Hepatocyte (in vitro differentiated cells): ENCODE measurements at places on chromosomes 4 and X. TPM values are rescaled to one million over a fixed set of nuclear protein-coding genes. Genes with fewer than 3 reads are reported as not detected.

Gene TKTL2
- not detected in 2 replicates for total RNA-seq

Gene TMSB15C
- total RNA-seq, result 4.6 and 7.5 TPM in 2 replicates

DNA sequence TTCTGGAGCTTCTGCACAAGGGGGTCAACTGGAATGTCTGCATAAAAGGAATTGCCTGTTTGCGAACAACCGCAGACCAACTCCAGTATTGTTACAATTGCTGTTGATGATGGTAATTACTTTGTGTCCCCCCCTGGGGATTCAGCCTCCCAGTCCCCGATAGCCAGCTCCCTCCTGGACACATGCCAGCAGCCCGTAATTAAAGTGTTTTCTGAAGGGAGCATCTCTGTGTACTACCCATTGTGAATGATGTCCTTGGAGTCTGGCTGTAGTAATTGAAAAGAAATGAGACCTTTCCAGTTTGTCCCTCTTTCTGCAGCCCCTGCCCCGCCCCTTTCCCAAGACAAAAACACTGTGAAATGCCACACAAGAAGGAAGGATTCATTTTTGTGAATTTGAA, 377.1 kb upstream of the LCORL start:
- peaks cover 13% of the 10 kb centered on the region for H3K4me1 ChIP-seq
- H3K36me3 ChIP-seq, result no peaks in the 10 kb centered on the region
- no peak overlapping the region for H3K4me3 ChIP-seq
- no peak for DNase-seq
- H3K27ac ChIP-seq, result no peak overlapping the region

DNA sequence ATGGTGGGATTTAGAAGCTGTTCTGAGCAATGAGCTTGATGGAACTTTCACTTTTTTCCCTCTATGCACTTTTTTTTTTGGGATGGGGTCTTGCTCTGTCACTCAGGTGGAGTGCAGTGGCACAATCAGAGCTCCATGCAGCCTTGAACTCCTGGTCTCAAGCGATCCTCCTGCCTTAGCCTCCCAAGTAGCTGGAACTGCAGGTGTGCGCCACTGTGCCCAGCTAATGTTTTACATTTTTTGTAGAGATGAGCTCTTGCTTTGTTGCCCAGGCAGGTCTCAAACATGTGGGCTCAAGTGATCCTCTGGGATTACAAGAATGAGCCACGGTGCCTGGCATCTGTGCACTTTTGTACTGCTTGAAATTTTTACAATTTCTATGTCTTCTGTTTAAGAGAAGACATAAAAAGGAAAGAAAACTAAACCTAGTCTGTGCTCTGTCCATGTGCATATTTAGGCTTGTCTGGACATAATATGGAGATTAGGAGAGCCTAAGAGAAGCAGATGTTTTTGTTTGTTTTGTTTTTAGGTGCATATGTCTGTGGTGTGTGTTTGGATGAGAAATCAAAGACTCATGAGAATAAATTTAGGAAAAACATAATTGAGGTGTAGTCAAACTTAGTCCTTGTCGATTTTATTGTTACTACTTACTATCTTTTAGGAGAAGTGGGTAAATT, 16.5 kb downstream of the PDLIM5 start:
- H3K4me1 ChIP-seq, result peaks cover 20% of the 10 kb centered on the region
- H3K27me3 ChIP-seq, result no peaks in the 10 kb centered on the region
- H3K4me3 ChIP-seq, result no peak overlapping the region
- no peak for DNase-seq
- peak overlapping the region; percentile 3 for H3K27ac ChIP-seq
- H3K36me3 ChIP-seq, result no peaks in the 10 kb centered on the region

- H3K36me3 ChIP-seq, result no peaks in the 10 kb centered on the region
- no peak for DNase-seq
- H3K4me3 ChIP-seq, result no peak overlapping the region
- H3K27me3 ChIP-seq, result no peaks in the 10 kb centered on the region
- peaks cover 6% of the 10 kb centered on the region for H3K4me1 ChIP-seq
Observed at GRCh38 chr4:123443401-123444289, 47.0 kb downstream of the SPRY1 start.
